B cell (primary cell): ENCODE measurements at places on chromosomes 16 and 17.

DNA sequence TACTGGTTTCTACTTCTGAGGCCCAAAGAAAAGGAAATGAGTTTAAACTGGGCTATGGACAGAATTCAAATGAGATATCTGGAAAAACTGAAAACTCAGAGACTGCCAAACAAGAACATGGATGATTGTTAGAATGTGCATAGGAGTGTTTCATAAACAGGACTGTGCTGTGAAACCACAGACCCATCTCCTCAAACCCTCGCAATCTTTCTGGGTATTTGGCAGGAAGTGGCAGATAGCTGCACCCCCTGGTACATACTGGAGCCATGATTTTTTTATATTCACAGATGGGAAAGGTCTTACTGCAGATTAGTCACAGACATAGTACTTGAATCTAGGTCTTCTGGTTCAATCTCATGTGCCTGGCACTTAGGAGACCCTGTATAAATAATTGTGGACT lies 145.0 kb downstream of the CCDC182 start:
- no peak for DNase-seq

- DNase-seq: no peak
These were observed 2.5 kb downstream of the LGALS9 start for GRCh38 chr17:27633312-27634025.

DNA sequence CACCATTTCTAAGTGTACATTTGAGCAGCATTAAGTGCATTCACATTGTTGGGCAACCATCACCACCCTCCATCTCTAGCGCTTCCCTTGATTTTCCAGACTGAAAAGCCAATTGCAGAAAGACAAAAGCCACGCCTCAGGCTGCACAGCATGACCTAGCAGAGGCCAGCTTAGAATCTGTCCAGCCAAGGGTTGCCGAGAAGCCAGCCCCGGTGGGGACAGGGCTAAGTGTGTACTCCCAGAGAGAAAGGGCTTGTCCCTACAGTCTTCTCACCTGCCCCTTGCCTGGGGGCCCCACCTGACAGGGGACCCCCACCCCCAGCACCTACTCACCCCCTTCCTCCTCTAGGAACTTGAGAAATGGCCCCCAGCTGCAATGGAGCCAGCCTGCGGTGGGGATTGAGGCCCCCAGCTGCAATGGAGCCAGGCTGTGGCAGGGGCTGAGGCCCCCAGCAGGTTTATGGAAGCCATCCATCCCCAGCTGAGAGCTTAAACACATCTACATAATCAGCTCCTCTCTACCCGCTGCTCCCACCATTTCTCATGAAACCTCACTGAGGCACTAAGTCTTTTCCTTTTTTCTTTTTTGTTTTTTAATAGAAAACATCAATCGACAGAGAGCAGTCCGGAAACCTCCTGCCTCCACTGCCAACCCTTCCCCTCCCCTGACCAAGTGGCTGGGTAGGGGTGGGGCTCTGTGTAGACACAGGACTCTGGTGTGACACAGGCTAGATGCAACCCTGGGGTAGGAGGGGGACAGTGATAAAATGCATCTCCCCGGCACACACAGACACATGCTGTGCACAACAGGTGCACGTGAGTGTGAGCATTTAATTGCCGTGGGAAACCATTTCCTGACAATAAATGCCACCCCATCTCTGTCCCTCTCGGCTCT lies 77.9 kb downstream of the CCT6B start:
- DNase-seq: no peak

GRCh38 chr16:55271945-55272513 lies 52.0 kb upstream of the IRX6 start:
- no peak for DNase-seq

DNA sequence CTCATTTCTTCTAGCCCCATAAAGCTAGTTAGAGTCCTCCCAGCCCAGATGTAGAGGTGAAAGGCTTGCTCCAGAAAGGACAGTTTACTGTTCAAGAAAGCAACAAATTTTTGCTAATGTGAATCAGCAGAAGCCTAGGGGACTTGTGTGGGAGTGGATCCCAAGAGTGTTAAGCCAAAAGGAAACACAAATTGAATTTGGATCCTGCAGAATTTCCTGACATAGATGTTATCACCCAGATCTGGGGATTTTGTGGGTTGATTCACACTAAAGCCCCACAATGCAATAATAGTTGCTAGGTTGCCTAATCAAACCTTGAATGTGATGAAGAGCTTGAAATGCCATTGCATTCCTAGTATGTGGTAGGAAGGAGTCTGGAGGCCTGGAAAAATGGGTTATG lies 135.2 kb upstream of the HS3ST3A1 start:
- DNase-seq: no peak

- no peak for DNase-seq
These were observed 704.7 kb downstream of the WWOX start for GRCh38 chr16:78804058-78804735.
